T-cell (primary cell): ENCODE measurements at places on chromosomes 13 and 19.

GRCh38 chr13:45833242-45833641 lies 18.3 kb downstream of the SIAH3 start:
- no peaks in the 10 kb centered on the region for H3K36me3 ChIP-seq
- H3K27me3 ChIP-seq = no peaks in the 10 kb centered on the region
- no peak overlapping the region for H3K27ac ChIP-seq

GRCh38 chr13:32262165-32262564 lies 53.0 kb downstream of the ZAR1L start:
- no peaks in the 10 kb centered on the region for H3K4me1 ChIP-seq
- no peak overlapping the region for H3K4me3 ChIP-seq
- no peaks in the 10 kb centered on the region for H3K27me3 ChIP-seq
- no peaks in the 10 kb centered on the region for H3K36me3 ChIP-seq
- no peak for DNase-seq

GRCh38 chr13:100428986-100429385 lies 159.6 kb downstream of the GGACT start:
- H3K27me3 ChIP-seq = no peaks in the 10 kb centered on the region
- no peak overlapping the region for H3K4me3 ChIP-seq
- no peaks in the 10 kb centered on the region for H3K4me1 ChIP-seq
- DNase-seq = no peak
- no peak overlapping the region for H3K27ac ChIP-seq
- H3K36me3 ChIP-seq = no peaks in the 10 kb centered on the region

DNA sequence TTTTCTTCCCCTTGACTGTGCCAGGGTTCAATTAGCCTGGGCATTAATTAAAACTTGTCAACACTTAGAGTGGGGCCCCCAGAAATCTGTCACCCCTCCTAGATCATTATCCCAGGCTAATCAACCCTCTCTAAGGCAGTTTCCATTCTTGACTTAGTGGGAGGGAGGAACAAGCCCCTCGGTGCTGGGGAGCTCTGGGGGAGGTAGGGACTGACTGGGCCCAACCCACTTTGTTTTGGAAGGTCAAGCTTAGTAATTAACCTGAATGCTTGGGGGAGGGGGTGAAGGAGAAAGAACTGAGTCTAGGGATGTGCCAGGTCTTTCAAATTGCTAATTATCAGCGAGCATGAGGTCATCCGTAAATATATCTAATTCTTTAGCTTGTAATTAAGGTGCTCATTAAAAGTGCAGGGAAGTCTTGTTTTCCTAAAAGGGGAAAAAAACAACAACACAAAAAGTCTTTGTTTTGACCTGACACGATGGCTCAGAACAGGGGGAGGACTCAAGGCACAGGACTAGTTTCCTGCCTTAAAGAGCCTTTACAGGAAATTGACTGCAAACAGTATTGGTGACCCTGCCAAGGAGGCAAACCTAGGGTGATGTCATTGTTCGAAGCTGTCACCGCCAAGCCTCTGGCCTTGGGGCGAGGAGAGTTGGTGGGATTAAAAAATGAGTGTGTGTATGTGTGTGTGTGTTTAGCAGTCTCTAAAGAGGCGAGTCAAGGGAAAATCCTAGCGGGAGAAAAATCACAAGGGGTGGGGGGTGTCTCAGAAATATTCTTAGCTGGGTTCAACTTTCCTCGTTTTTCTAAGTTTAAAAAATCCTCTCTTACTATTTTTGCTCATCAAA lies 19.4 kb downstream of the ACTN4 start:
- H3K4me1 ChIP-seq = peaks cover 93% of the 10 kb centered on the region
- H3K27me3 ChIP-seq = peaks cover 26% of the 10 kb centered on the region
- peak; percentile 36 for DNase-seq

GRCh38 chr19:44499559-44499958 lies 763 bp downstream of the ZNF180 start:
- DNase-seq = no peak
- no peaks in the 10 kb centered on the region for H3K27me3 ChIP-seq
- peak overlapping the region; percentile 83 for H3K27ac ChIP-seq

DNA sequence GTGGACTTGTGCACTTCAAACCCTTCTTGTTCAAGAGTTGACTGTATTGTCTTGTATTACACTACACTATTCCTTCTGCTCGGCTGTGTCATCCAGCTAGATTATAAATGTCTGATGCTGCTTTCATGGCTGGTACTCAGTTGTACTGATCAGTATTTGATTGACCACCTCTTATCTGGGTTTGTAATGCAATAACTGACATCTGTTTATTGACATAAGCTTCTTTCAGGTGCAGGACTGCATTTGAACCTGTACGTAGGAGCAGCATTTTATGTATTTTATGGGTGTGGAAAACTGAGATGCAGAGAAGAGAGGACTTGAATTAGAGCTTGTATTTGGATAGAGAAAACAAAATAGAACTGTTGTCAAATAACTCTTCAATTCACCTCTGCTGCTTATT lies 309.2 kb downstream of the FGF9 start:
- DNase-seq = no peak
- no peaks in the 10 kb centered on the region for H3K4me1 ChIP-seq
- no peak overlapping the region for H3K27ac ChIP-seq
- no peaks in the 10 kb centered on the region for H3K36me3 ChIP-seq
- no peak overlapping the region for H3K4me3 ChIP-seq
- no peaks in the 10 kb centered on the region for H3K27me3 ChIP-seq

- no peaks in the 10 kb centered on the region for H3K4me1 ChIP-seq
- no peak overlapping the region for H3K4me3 ChIP-seq
- H3K27me3 ChIP-seq = peaks cover 50% of the 10 kb centered on the region
- H3K36me3 ChIP-seq = no peaks in the 10 kb centered on the region
- no peak for DNase-seq
- no peak overlapping the region for H3K27ac ChIP-seq
These were observed 62.5 kb upstream of the PDX1 start for GRCh38 chr13:27857282-27857681.

GRCh38 chr13:106916329-106916976 lies 348.5 kb upstream of the ARGLU1 start:
- no peak overlapping the region for H3K27ac ChIP-seq
- no peaks in the 10 kb centered on the region for H3K36me3 ChIP-seq
- no peak for DNase-seq
- no peak overlapping the region for H3K4me3 ChIP-seq

DNA sequence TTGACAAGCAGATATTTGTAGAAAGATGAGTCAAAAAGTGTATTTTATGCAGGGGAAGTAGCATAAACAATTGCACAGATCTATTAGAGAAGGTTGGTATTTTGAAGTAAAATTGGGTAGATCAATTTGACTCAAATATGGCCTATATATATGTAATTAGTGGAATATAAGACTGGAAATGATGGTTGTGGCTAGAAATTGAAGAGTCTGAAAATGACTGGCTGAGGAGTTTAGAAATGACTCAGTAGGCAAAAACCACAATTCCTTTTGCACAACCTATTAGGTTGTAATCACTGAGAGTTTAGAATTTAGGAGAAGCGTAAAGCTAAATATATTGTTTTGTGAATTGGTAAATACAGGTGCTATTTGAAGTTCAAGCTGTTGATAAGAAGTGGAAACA lies 622.6 kb upstream of the PCDH20 start:
- H3K4me3 ChIP-seq = no peak overlapping the region
- no peak overlapping the region for H3K27ac ChIP-seq
- DNase-seq = no peak
- no peaks in the 10 kb centered on the region for H3K27me3 ChIP-seq
- H3K4me1 ChIP-seq = no peaks in the 10 kb centered on the region
- no peaks in the 10 kb centered on the region for H3K36me3 ChIP-seq

DNA sequence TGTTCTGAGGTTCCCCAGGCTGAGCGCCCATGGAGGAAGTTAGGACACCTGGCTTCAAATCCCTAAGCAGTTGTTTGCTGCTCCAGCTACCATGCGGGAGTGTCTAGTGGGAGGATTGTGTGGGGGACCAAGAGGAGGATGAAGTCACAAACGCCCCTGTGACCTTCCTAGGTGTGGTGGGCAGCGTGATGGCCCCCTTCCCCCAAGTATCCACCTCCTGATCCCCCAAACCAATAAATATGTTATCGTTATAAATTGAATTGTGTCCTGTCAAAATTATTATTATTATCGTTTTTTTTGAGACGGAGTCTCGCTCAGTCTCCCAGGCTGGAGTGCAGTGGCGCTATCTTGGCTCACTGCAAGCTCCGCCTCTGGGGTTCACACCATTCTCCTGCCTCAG lies at the start of gene SLC25A41:
TSS of gene SLC25A41 (minus strand) at position 101 of the 400 bp plus-strand sequence. CDS start at position 31, 70 bp downstream.
- no peak within 1 kb of the TSS for H3K4me3 ChIP-seq
- no peak for DNase-seq
- peaks cover 6% of the 10 kb centered on the region for H3K27me3 ChIP-seq
- no peaks in the 10 kb centered on the region for H3K36me3 ChIP-seq
- H3K27ac ChIP-seq = no peak within 1 kb of the TSS

DNA sequence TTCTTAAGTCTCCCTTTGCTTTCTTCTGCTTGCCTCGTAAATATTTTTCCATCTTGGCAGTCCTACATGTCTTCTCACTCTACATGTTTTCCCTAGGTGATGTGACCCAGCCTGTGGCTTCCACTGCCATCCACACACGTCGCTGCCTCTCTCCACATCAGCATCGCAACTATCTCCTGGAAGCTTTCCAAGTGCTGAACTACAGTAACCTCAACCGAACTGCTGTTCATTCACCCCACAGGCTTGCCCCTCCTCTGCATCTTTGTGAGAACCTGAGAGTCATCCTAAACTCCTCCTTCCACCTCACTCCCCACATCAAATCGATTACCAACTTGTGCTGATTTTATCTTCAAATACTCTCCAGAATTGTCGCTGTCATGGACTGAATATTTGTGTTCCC lies 41.2 kb upstream of the USPL1 start:
- H3K27me3 ChIP-seq = no peaks in the 10 kb centered on the region
- H3K4me3 ChIP-seq = no peak overlapping the region
- DNase-seq = peak; percentile 65
- H3K27ac ChIP-seq = no peak overlapping the region
- H3K4me1 ChIP-seq = peaks cover 9% of the 10 kb centered on the region

GRCh38 chr19:45099467-45100191 lies 6.7 kb downstream of the PPP1R37 start:
- no peak overlapping the region for H3K4me3 ChIP-seq
- peaks cover 3% of the 10 kb centered on the region for H3K36me3 ChIP-seq
- H3K27ac ChIP-seq = no peak overlapping the region

GRCh38 chr19:53546758-53547513 lies 9.0 kb downstream of the ZNF331 start:
- peaks cover 5% of the 10 kb centered on the region for H3K36me3 ChIP-seq
- H3K4me3 ChIP-seq = no peak overlapping the region
- no peaks in the 10 kb centered on the region for H3K27me3 ChIP-seq

DNA sequence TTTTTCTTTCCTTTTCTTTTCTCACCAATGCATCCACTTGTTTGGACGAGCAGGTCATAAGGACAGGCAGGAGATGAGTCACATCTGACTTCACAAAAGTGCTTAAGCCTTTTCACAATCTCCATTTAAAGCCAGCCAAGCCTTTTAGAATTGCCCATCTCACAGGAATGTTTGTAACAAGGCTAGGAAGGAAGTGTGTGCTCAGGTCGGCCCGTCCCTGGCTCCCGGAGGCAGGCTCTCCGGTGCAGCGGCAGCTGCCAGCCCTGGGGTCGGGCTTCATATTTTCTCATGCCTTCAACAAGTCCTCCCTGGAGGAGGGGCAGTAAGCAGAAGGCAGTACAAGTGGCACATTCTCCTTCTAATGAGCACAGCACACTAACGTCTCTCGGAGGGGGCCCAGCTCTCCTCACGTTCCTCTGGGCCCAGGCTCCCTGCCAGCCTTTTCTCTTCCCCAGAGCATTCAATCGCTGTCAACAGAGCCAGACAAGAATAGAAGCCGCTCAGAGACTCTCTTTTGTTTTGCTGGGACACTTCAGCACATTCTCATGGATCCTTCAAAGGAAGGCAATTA lies 180.5 kb downstream of the COL4A1 start:
- H3K4me3 ChIP-seq = no peak overlapping the region
- no peak for DNase-seq
- no peaks in the 10 kb centered on the region for H3K36me3 ChIP-seq

DNA sequence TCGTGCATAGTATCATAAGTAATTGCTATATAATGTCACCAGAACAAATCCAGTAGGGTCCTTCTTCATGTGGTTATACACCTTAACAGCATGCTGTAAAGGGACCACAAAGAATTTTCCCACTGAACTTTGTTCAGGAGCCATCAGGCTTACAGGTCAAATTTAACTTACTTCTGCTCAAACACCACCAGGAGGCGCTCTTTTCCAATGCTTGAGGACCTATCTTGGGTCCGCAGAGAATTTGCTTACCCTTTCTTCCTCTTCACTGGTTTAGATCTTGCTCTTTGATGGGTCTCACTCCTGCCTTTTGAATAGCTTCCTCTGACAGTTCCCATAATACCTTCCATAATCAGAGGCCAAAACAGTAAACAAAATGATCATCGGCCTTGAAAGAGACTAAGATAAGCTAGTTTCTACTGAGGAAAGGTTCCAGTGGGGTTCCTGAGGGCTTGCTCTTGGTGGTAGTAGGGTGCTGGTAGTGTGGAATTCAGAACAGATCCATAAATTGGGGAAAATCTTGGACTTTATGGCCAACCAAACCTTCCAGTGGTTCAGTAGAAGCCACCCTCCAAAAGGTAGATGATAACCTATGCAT lies 37.4 kb downstream of the SCGB2B2 start:
- no peaks in the 10 kb centered on the region for H3K27me3 ChIP-seq
- no peak overlapping the region for H3K4me3 ChIP-seq
- no peak overlapping the region for H3K27ac ChIP-seq
- peak; percentile 63 for DNase-seq
- H3K4me1 ChIP-seq = no peaks in the 10 kb centered on the region

GRCh38 chr19:31445406-31445805 lies 96.2 kb upstream of the TSHZ3 start:
- peaks cover 6% of the 10 kb centered on the region for H3K27me3 ChIP-seq
- no peak overlapping the region for H3K4me3 ChIP-seq
- no peaks in the 10 kb centered on the region for H3K4me1 ChIP-seq
- no peak for DNase-seq
- H3K36me3 ChIP-seq = no peaks in the 10 kb centered on the region

DNA sequence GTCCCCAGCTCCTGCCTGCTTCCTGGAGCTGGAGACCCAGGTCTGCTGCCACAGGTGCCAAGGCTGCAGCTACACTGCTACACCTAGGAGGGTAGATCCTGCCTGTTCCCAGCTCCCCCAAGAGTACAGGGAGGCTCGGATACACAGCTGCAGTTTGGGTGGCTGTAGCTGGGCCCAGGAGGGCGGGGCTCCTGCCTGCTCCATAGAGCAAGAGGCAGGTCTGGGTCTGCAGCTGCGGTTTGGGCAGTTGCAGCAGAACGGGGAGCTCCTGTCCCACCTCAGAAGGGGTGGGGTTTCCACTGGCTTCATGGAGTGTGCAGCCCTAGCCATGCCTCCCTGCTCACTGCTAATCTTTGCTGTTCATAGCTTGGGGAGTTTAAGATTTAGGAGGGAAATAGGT lies 199.0 kb downstream of the NUFIP1 start:
- H3K27me3 ChIP-seq = no peaks in the 10 kb centered on the region
- no peak overlapping the region for H3K4me3 ChIP-seq
- no peaks in the 10 kb centered on the region for H3K36me3 ChIP-seq
